ENCODE measurements at places on chromosomes 13 and 19.

GRCh38 chr19:1538978-1539377, 15.1 kb downstream of the PLK5 start:
- no peak for DNase-seq

DNA sequence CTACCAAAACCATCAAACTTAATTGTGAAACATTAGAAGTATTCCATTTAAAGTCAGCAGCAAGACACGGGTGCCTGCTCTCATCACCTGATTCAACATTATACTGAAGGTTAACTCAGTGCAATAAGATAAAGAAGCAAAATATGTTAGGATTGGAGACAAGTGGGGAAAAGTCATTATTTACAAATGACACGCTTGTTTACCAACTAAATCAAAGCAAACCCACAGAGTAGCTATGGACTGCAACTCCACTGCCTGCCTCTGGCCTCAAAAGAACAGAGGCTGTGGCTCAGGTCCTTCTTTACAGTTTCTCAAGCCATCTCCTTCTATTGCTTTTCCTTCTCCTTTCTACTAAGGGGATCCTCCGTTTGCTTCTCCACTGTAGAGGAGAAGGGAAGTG, 21.0 kb upstream of the ATP12A start:
- no peak for DNase-seq

- DNase-seq: no peak
Measured at GRCh38 chr13:41039746-41040145, 20.6 kb upstream of the ELF1 start.

DNA sequence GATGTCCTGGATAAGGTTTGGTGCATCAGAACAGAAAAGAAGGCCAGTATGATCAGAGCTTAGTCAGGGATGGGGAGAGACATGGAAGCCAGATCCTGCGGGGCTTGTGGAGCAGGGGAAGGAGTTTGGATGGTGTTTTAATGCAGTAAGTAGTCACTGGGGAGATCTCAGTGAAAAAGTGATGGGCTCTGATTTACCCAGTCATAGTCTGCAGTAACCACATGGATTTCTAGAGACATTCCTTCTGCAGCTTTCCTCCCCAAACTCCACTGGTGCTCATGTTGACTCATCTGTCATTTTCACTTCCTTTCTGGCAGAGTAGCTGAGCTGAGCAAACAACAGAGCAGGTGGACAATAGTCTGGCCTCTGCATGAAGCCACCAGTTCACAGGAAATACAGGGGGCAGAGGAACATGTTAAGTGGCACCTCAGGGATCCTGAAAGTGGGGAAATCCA, 144.1 kb downstream of the DPF1 start:
- DNase-seq: no peak

GRCh38 chr19:14072535-14073260, at the start of gene MISP3:
Gene MISP3 (plus strand): TSS chr19:14072786. CDS start chr19:14073310, 524 bp downstream.
- DNase-seq: peak; percentile 58

DNA sequence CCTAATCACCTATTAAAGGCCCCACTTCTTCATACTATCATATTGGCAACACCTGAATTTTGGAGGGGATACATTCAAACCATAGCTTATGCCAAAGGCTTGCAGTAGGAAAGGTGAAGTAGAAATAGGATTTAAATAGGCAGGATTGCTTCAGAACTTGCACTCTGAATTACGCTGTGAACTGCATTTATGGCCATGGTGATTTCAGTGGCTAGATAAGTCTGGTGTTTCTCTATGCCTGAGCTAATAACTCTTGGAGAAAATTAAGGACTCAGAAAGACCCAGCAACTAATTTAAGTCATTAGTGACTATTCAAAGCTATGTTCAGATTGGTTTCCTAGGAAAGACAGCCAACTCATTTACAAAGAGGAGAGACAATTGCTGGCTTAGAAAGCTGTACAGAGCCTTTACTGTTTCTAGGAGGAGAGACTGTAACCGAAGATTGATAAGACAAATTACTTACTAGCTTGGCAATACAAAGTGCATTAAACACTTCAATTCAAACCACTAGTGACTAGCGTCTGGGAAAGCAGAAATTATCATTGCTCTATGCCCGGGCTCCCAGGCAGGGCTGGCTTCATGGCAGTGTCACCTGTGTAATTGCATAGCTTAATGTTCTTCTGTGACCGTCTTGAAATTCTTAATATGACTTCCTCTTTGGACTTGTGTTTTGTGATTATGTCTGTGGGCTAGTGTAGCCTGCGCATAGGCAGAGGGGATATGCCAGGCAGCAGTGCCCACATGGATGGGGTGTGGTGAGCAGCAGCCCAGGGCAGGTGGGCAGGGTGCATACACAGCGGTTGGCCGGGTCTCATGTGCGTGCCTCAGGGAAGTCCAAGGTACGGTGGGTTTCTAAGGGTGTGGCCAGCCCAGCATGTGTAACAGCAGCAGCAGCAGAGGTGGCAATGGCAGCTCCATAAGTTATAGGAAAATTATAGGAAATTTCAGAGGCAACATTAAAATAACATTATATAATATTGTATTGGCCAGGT, 60.1 kb downstream of the KL start:
- DNase-seq: no peak

DNA sequence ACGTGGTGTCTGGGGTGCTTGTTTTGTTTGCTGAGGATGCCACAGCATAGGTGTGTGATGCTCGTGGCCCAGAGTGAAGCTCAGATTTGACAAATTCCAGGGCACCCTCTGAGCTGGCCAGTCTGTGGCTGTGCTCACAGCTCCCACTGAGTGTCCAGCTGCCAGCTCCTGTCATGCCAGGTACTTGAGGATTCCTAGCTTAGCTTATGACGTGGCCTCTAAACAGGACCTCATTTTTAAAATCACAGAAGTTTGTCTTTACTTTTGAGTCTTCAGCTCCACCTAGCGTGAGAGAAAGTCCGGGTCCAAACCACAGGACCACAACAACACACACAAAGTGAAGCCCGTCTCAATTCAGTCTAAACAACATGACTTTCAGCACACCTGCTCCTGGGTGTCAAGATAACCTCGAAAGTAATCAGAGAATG, 117.3 kb downstream of the RAB20 start:
- no peak for DNase-seq

DNA sequence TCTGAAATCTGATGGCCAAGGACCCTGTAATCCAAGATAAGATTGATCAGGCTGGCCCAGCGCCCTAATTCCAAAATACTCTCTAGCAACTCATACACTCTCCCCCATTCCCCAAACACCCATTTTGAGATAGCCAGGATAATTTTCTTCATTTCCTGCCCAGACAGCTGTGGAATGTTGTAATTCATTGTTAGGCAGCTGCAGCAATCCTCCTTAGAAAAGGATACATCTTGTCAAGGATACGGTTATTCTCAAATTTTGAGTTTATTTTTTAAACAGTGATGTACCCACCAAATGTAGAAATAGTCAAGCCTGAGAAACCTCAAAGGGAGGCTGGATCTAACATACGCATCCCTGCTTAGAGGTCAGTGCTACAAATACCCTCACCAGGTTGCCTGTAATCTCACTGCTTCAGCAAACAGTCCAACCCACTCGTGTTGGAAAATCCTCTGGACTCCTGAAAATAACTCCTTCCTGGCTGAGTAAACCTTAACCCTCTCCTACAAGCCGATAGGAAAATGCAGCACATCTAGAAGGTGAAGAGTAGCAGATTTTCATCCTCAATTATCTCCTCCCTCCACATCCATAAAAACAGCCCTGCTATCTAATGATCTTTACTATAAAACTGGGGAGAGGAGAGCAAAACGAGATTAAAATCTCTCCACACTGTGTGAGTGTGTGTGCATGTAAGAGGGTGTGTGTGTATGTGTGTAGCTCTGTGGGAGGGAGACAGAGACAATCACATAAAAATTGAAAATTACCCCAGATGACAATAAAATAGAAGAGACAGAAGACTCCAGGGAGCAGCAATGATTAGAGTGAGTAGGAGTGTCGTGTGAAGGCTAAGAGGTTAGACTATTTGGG, 683.1 kb downstream of the DIAPH3 start:
- DNase-seq: no peak

GRCh38 chr19:35212241-35212640, 16.3 kb downstream of the FAM187B start:
- no peak for DNase-seq

GRCh38 chr13:34864671-34865070, 77.4 kb upstream of the NBEA start:
- DNase-seq: no peak

DNA sequence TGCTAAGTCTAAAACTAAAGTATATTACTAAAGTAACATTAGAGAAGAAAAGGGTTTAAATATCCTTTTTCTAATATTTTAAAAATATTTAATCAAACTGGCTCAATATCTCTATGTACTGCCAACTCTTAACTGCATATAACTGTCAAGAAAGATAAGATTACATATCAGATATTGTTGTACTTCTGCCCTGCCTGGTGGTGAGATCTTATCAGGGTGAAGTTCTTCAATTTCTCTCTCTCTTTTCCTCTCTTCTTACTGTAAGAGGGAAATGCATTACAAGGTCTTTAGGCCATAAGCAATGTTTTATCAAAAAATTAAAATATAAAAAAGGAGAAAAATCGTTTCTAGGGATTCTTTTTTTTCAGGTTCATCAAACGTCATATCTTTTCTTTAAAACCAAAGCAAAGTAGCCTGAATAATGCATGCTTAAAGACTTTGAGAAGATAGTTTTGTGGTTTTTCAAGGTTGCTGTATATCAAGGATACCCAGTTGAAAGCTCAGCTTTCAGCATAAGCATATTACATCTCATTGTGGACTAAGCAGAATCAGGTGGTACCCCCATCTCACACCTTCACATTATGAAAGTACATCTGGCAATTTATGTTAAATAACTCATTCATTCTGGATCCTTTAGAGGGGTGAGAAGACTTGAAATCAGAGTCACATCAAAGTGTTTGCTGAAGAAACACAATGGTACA, 1625.7 kb upstream of the SLC10A2 start:
- DNase-seq: no peak

DNA sequence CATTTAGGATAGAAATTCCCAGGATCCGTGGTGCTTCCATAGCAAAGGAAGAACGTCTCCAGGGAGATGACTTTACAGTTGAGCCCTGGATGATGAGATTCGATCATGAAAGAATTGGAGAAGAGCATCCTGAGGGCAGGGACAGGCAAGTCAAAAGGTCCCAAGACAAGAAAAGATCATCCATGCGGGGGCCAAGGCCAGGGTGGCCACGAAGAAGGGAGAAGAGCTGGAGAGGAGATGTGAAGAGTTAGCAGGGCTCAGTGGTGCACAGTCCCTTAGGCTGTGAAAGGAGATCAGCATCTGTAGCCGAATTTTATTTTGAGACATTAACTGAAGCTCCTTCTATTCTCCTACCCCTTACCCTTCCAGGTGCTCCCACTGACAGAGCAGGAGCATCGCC, 28.9 kb downstream of the OR10H4 start:
- DNase-seq: no peak

DNA sequence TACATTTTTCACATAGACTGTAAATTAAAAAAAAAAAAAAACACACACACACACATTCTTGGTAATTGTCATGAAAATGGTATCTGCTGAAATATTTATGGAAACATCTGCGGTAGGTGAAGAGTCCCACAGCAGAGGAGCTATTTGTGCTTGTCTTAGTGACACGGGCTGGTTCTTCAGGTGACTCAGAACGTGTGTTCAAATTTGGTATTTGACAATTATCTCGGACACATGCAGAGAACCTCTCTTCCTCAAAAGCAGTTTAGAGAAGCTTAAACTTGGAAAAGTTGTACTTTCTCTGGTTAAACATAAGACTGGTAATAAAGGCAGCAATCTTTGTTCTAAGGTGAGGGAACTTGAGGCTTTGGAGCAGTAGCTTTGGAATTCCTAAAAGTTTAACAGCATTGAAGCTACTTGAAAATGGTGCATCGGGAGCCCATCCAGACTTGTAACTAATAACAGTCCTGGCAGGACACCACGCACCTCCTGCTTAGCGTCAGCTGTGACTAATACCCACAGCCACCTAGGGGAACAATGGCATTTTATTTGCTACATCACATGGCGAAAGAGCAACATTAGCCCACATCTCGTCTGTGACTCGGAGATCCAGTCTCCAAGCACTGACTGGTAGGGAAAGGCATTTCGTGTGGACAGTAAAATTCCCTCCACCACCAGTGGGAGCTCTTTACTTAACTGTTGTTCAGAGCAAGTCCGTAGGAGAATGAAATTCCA, 1505.1 kb upstream of the SLC10A2 start:
- peak; percentile 35 for DNase-seq

DNA sequence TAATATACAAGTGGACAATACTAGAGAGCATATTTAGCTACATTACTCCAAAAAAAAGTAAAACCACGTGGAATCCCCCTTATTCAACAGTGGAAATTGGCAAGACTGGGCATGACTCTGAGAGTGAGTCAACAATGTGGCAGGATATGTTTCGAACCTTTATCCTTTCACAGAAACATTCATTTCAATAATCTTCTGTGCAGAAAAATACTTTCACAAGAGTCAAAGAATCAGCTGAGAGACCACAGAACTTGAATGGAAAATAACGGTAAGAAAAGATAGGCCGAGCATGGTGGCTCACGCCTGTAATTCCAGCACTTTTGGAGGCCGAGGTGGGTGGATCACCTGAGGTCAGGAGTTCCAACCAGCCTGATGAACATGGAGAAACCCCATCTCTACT, 25.1 kb upstream of the CD70 start:
- no peak for DNase-seq

DNA sequence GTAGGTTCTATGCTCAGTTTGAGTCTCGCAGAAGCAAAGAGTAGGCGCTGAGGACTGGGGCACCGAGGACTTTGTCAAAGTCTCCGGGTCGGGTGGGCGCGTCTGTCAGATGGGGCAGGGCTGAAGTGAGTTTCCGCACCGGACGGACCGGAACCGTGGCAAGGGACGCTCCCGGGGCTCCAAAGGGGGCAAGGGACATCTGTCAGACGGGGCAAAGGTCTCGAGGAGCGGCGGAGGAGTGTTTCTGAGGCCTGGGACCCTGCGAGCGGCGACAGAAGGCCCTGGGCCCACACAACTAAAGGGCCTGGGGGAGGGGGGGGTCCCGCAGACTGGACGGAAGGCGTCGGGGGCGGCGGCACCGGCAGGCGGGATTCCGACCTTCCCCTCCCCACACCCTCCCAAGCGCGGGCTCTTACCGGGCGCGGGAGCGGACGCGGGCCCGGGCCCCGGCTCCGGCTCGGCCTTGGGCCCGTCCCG, 13.3 kb upstream of the AKAP8L start:
- DNase-seq: no peak

DNA sequence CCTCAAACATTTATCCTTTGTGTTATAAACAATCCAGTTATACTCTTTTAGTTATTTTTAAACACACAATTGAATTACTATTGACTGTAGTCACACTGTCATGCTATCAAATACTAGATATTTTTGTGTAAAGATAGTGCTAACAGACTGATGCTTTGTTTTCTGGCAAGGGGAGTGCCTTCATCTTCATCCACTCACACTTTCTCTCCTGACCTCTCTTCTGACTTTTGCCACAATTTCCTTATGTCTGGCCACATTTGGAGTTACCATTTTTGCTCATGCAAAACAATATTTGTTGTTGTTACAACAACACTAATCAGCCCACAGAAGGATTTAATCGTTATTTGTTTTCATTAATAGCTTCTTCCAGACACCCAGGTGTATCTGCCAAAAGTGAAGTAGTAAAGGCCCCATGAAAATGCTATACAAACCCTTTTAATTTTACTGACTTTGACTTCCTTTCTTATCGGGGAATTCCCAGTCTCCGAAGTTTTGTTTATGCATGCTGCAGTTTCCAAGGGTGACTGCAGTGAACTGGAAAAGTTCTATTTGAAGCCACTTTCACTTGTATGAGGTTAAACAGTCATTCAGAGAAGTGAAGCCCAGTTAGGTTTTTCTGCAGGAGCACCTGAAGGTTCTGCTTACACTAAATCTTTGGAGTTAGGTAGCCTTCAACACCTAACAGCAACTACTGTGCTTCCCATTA, 66.1 kb upstream of the FRY start:
- no peak for DNase-seq

- DNase-seq: no peak
Measured at GRCh38 chr19:781800-782184, 15.5 kb upstream of the PTBP1 start.
